ENCODE measurements at places on chromosomes 6 and 20.

DNA sequence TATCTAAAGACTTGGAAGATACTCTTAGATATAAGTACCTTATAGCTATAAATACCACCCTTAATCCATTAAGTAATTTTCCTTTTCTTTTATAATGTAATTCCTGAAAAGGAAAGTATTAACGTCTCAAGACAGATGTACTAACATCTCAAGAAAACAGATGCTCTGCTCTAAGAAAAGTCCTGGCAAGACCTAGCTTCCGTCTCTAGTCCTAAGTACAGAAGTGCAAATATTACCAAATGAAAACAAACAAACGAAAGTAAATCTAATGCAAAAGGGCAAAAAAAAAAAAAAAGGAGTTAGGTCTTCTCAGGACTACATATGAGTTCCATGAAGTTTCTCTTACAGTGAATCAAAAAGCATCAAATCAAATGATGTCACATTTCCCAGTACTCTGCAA lies 106.8 kb upstream of the PDE10A start:
- DNase-seq, result no peak

DNA sequence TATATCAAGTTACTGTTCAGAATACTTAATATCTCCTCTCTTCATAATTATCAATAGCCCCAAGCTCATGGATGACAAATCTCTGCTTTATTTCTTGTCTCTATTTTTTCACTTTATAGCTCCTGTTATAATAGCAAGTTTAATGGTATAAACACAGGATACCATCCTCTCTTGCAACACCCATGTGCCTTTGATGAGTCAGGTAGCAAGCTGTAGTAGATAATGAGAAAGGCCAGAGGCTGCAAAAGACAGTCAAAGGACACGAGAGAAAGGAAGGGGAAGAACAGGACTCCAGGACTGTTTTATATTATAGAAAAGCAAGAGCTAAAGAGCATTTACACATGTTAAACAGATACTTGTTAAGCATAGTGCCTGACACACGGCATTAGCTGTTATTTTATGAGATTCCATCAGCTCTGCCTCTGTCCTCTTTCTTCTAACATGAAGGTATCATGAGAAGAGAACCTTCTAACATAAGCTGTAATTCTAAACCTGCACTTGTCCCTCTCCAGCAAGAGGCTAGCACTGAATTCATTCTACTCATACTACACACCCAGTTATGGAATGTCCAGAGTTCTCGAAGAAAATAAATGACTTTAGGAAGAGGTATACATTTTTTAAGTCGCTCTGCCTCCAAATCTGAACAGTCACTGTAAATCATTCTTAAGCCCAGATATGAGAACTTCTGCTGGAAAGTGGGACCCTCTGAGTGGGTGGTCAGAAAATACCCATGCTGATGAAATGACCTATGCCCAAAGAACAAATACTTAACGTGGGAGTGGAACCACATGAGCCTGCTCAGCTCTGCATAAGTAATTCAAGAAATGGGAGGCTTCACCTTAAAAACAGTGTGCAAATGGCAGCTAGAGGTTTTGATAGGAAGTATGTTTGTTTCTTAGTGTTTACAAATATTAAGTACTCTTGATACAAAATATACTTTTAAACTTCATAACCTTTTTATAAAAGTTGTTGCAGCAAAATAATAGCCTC lies 45.0 kb downstream of the NT5E start:
- DNase-seq, result no peak

- DNase-seq, result no peak
These were observed 295.3 kb upstream of the FOXQ1 start for GRCh38 chr6:1016329-1017302.

- no peak for DNase-seq
These were observed 356.9 kb downstream of the KIF16B start for GRCh38 chr20:16216227-16216913.

GRCh38 chr6:11632795-11633511 lies 95.4 kb downstream of the TMEM170B start:
- no peak for DNase-seq

GRCh38 chr6:63740709-63741108 lies 105.1 kb downstream of the PHF3 start:
- no peak for DNase-seq

DNA sequence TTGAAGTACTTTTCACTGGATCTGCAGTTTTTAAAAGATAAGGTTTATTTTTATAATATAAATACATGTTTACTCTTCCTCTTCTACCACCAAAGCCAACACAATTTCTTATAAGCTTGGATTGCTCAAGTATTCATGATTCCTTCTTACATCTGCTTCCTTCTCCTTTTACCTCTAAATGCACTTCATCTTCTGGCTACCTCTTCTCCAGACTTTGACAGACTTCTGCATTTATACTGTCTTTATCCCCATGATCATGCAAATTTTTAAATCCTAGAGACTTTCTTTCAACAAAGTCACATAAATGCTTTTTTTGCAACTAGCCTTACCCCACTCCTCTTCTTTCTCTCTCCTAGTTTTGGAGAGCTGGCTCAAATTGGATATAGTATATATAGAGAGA lies 142.9 kb downstream of the TFAP2B start:
- DNase-seq, result no peak

DNA sequence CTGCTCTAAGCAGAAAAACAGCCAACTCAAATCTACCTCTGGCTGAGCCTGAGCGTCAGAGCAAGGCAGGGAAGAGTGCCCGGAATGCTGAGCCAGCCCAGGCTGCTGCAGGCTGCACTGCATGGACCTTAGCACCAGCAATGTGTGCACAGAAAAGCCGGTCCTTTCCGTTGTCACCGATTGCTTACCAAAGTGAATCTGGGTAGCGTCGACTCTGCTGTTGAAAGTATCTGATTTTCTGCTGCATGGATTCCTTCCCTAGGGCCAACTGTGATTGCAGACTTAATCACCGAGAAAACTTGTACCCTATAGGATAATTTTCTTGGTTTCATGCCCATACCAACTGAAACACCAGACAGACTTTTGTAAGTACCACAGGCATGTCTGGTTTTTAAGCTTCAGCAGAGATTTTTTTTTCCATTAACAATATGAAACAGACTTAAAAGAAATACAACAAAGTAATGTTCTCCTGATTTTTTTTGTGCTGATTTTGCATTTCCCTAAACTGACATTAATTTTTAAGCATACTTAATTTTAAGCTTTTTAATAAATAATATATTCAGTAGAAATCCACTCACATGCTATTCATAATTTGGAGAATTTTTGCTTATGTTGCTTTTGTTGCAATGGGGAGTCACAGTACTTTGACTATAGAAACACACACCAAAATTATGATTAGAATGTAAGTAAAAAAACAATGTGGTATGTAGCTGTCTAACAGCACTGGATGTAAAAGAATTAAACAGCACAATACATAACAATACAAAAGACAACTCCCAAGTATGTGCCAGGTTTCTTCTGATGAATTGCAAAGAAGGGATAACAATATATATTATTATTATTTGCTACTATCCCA lies 218.0 kb downstream of the THBS2 start:
- DNase-seq, result no peak

DNA sequence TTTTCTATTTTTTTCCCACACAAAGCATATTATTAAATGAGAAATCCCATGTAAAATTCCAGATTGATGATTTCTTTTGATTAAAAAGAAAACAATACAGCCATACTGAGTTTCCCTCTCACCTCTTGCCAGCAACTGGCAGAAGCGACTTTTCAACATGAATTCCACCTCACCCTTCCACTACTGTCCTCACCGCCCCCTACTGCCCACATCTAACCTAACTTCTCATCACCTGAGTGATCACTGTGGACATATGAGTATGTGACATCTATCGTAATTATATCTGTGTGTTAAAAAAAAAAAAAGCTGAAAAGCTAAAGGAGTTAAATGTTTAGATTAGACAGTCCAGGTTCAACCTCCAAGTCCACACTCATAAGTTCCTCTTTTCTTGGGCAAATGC lies 528.6 kb downstream of the PRKN start:
- DNase-seq, result no peak

DNA sequence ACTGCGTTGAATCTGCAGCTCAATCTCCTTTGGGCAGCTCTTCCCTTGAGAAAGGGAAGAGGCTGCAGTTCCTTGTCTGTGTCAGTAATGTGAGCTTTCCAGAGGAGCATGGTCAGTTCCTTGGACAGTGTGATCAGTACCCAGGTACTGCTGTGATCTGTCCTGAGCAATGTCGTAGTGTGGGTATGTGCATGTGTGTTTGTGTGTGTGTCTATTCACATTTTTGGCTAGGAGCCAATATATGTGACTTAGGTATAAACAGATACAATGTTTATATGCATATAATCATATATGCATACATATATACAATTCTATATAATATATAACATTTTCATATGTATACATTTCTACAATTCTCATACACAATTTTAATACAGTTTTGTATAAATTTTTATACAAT lies 85.4 kb upstream of the OLIG3 start:
- DNase-seq, result no peak

GRCh38 chr20:3224681-3225421 lies 14.1 kb downstream of the SLC4A11 start:
- no peak for DNase-seq

DNA sequence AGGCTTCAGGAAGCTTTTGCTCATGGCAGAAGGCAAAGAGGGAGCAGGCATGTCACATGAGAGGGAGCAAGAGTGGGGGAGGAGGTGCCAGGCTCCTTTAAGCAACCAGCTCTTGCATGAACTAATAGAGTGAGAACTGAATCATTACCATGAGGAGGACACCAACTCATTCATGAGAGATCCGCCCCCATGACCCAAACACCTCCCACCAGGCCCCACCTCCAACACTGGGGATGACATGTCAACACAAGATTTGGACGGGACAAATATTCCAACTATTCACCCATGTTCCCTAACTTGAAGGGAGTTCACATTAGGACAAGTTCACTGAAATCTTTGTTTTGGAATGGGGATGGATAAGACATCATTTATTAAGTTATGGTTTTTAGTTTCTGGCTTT lies 155.2 kb upstream of the ESR1 start:
- no peak for DNase-seq

DNA sequence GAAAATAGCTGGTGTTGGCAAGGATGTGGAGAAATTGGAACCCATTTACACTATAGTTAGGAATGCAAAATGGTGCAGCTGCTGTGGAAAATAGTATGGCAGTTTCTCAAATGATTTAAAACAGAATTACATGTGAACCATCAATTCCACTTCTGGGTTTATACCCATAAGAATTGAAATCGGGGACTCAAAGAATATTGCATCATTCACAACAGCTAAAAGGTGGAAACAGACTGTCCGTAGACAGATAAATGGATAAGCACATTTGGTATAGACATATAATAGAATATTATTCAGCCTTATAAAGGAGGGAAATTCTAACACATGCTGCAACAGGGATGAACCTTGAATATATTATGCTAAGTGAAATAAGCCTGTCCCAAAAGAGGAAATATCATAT lies 189.9 kb upstream of the RIN2 start:
- DNase-seq, result no peak

GRCh38 chr6:154847318-154847717 lies 114.1 kb downstream of the SCAF8 start:
- no peak for DNase-seq

DNA sequence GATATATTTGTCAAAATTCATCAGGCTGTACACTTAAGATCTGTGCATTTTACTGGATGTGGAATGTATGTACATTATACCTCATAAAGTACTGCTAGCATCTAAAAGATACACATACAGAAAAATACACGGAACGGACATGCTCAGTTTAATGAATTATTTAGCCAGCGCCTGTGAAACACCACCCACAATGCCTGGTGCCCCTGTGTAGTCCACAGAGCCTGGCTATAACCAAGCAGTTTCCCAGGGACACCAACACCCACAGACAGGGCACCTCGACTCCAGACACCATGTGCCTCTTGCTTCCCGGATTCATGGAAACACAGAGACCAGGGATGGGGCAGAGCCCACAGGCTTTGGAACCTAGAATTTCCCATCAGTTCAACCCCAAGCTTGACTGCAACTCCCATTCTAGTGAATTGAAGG lies 17.4 kb upstream of the ARMC12 start:
- peak; percentile 32 for DNase-seq

DNA sequence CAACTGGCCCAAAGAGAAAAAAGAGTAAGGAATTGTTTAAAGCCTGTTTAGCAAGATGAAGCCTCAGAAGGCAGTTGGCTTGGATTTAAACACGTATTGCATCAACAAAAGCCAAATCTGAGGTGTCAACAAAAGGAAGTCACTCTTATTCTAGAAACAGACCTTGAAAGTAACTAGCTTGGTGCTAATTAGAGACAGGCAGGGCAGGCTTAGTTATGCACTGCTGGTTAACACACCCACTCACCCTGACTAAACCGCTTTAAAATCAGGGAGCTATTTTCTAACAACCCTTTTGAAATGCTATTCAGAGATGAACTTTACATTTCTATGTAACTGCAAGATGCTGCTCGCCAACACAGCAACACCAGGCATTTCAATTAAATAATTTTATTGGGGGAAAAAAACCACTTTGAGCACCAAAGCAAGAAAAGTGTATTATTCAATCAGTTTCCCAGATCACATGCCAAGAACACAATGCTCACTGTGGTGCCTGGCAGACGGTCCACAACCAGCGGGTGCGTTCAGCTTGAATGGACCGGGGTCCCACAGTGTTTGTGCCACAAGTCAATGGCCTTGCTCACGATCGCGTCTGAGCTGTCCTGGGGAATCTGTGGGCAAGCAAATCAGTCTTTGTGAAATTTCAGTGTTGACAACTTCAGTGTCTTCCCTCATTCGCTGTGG lies 23.6 kb downstream of the TBC1D7 start:
- no peak for DNase-seq

DNA sequence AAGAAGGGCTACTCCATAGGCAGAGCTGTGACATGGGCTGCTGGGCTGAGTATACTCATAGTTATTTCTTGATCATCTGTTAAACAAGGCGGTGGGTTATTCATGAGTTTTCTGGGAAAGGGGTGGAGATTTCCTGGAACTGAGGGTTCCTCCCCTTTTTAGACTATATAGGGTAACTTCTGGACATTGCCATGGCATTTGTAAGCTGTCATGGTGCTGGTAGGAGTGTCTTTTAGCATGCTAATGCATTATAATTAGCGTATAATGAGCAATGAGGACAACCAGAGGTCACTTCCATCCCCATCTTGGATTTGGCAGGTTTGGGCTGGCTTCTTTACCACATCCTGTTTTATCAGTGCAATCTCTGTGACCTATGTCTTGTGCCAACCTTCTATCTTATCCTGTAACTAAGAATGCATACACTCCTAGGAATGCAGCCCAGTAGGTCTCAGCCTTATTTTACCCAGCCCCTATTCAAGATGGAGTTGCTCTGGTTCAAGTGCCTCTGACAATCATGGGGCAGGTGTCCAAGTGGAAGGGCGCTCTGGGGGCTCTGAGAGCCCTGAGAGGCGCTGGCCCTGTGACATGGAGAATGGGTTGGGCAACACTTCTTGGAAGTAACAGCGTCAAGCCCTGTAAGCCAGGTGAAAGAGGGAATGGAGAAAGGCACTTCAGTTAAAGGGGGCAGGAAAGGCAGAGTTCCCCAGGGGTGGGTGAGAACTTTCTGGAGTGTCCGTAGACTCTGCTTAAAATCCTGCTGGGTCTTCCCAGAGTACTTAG lies 354.2 kb upstream of the SULF2 start:
- no peak for DNase-seq

Measured in T-helper 2 cell treated with Interferon-gamma antibody and Interleukin-4, amounts not matched to agents 5 μg/mL and 100 μg/mL, for 36 hours (primary cell).